ENCODE measurements at places on chromosomes 1 and 21.

DNA sequence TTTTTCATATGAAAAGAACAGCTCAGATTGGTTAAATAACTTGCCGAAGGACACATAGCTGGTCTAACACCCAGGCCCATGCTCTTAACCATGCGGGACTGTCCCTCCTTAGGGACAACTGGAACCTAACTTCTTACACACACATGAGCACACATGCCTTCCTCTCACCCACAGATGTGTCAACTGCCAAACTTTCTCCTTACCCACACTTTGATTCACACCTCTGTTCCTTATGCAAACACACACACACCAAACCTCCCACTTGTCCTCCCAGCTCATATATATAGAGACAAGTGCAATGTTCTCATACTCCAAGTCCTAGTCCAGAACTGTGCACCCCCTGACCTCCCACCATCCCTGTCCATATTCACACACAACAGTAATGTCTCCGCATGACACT, 4.3 kb downstream of the RAB25 start:
- no peak for DNase-seq

DNA sequence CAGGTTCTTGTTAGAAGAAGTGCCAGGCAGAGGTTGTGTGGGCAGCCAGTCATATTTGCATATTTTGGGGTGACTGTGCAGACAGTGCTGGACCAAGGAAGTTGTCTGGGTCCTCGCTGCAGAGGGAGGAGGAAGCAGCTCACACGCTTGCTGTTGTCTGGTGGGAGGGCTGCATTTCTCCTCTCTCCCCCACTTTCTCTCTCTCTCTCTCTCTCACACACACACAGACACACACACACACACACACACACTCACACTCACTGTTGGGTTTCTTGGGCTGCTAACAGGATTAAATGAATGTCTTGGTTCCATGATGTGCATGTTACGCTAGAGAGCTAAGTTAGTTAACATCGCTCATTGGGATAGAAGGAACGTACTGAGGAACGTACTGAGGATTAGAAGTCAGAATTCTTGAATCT, 72.9 kb downstream of the AGPAT3 start:
- DNase-seq, result peak; percentile 9

DNA sequence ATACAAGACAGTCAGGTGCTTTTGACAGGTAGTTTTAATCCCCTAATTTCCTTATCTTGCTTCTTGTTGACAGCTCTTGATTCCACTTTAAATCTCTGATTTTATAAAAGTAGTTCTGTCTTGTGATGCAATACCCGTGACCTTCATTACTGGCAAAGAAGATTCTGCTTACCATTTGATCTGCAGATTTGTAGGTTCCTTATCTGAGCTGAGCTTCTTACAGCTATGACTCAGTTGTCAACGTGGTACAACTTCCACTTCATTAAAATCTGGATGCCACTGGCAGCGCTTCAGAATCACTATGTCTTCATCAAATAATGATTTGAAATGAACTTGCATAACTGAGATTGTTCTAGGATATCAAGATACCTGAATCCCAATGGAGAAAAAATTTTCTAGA, 543.6 kb upstream of the B3GALT2 start:
- no peak for DNase-seq

GRCh38 chr21:39444421-39445180, 977 bp downstream of the LCA5L start:
- DNase-seq, result no peak

GRCh38 chr1:201556841-201557571, 18.1 kb downstream of the NAV1 start:
- no peak for DNase-seq

- DNase-seq, result no peak
These were observed 55.1 kb downstream of the HFM1 start for GRCh38 chr1:91349524-91349923.

- peak; percentile 68 for DNase-seq
These were observed 50.2 kb upstream of the TSHB start for GRCh38 chr1:114979278-114979891.

GRCh38 chr1:151356696-151357095, 9.6 kb upstream of the RFX5 start:
- DNase-seq, result no peak

- DNase-seq, result no peak
These were observed 23.1 kb downstream of the SNAP47 start for GRCh38 chr1:227758366-227758765.

- no peak for DNase-seq
These were observed 215.8 kb downstream of the TRABD2B start for GRCh38 chr1:47781171-47781959.

- no peak for DNase-seq
These were observed 83.6 kb downstream of the GRIK3 start for GRCh38 chr1:36950604-36951291.

GRCh38 chr1:22728751-22729399, 18.2 kb downstream of the EPHB2 start:
- no peak for DNase-seq

- no peak for DNase-seq
These were observed 183.2 kb downstream of the TRABD2B start for GRCh38 chr1:47813970-47814369.

GRCh38 chr1:104295511-104295910, 545.8 kb downstream of the AMY1C start:
- no peak for DNase-seq

GRCh38 chr1:6145864-6146410, 34.2 kb downstream of the CHD5 start:
- DNase-seq, result no peak

DNA sequence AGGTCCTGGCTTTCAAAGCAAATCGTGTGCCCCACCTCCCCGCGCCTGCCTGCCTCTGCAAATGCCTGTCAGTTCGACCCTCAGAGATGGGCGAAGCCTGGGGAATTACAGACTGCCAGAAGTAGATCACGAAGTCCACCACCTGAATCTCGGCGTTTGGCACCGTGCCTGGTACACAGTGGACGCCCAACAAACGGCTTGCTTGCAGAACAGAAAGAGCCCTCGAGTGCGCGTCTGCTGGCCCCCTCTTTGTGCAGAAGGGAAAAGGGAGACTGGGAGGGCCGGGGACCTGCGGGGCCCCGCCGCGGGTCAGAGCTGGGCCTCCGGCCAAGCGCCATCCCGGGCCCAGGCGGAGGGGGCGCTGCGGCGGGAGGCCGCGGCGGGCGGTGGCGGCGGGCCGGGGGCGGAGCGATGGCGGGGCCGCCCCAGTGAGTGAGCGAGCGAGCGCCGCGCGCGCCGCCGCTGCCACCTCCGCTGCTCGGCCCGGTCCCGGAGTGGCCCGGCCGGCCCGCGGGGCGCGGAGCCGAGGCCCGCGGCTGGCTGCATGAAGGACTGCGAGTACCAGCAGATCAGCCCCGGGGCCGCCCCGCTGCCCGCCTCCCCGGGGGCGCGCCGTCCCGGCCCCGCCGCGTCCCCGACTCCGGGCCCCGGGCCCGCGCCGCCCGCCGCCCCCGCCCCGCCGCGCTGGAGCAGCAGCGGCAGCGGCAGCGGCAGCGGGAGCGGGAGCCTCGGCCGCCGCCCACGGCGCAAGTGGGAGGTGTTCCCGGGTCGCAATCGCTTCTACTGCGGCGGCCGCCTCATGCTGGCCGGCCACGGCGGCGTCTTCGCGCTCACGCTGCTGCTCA, at the start of gene ZDHHC18:
Gene ZDHHC18 (plus strand): TSS at position 428 of the 845 bp plus-strand sequence. CDS start 117 bp downstream, at position 545.
- DNase-seq, result peak; percentile 74

DNA sequence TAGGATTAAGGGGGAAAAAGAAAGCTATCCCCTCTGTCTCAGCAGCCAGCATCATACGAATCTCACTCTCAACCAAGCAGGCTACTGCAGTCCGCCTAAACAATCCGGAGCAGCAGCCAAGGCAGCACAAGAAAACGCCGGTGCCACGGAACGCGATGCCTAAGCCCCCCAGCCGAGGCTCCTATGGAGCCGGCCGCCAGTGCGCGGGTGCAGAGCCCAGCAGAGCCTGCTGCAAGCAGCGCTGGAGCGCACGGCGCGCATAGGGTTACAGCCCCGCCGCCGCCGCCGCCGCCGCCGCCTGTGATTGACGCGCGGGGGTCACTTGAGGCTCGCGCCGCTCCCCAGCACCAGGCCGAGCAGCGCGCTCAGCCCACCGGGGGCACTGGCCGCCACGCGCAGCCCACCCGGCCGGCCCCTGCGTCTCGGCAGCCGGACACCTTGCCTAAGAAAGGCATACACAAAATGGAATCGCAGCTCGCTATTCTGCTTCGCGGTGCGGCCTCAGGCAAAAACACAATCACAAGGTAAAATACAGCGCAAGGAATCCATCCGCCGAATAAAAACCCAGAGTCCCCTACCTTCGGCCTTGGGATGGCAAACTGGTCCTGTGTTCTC, 780 bp downstream of the HIVEP3 start:
- peak; percentile 50 for DNase-seq

- no peak for DNase-seq
These were observed 236.0 kb upstream of the POGK start for GRCh38 chr1:166603296-166603695.

DNA sequence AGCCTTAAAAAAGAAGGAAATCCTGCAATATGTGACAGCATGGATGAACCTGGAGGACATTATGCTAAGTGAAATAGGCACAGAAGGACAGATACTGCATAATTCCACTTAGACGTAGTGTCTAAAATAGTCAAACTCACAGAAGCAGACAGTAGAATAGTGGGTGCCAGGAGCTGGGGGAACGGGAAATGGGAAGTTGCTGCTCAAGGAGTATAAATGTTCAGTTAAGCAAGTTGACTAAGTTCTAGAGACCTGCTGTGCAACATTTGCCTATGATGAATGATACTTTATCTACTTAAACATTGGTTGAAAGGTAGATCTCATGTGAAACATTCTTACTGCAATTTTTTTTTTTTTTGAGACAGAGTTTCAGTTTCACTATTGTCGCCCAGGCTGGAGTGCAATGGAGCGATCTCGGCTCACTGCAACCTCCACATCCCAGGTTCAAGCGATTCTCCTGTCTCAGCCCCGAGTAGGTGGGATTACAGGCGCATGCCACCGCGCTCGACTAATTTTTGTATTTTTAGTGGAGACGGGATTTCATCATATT, 197.8 kb downstream of the HIVEP3 start:
- no peak for DNase-seq

DNA sequence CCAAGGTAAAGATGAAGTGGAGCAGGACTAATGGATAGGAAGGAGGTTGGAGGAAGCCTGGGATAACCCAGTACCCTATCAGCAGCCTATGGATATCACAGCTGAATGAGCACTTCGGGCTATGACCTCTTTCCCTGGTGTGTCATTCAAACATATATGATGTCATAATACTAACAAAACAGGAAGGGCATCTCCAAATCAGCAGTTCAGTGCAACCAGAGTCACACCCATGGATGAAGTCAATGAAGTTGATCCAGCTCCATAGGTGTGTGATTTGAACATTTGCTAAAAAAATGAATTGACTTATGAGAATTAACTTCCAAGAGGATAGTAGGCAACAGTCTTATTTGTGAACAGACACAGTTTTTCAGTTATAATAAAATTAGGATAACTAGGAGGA, 1.7 kb upstream of the C1orf116 start:
- no peak for DNase-seq

DNA sequence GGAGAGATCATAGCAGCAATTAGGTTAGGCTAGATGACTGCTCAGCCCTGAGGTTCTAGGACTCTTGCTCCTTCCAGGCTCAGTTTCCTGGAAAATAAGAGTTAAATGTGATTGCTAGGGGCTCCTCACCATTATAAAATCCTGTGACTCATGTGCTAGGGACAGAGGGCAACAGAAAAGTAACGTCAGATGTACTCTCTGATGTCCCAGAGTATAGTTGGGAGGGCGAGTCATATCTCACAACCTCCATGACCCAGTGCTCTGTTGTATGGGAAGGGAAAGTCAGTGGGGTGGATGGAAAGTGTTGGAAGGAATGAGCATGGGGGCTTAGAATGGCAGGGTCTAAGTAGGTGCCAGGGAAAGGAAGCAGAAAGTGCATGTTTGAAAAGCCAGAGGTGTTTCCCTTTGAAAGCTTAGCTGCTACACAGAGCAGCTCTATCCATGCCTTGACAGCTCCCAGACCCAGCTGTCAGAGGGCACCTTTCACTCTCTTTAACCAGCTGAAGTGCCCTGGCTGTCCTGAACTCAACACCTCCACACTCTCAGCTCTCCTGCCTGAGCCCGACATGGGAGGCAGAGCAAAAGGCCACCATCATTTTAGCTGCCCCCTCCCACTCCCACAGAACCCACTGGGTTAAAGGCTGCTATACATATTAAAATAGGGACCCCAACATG, 11.6 kb downstream of the GJA5 start:
- DNase-seq, result no peak

- DNase-seq, result no peak
These were observed 12.3 kb upstream of the GOLT1A start for GRCh38 chr1:204225841-204226735.

- DNase-seq, result no peak
These were observed 2.2 kb upstream of the LIX1L start for GRCh38 chr1:145959957-145960467.

- no peak for DNase-seq
These were observed 23.4 kb downstream of the ARID1A start for GRCh38 chr1:26719205-26719604.

GRCh38 chr1:6500544-6501278, 9.2 kb upstream of the PLEKHG5 start:
- DNase-seq, result no peak

DNA sequence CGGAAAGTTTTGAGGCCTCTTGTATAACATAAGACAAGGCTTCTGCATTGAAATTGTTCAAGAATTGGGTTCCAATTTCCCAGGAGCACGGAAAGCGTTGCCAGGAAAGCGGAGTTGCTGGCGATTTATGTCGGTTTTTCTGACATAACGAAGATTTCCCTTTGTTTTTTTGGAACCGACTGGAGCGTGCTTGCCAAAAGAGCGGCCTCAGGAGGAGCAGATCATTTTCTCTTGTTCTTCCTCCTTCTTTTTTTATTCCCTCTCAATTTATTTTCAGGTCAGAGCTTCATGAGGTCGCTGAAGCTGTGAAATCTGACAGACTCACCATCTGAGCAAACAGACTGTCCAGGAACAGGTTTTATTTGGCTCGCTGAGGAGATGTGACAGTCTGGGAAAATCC, 275.5 kb downstream of the CAMTA1 start:
- no peak for DNase-seq

DNA sequence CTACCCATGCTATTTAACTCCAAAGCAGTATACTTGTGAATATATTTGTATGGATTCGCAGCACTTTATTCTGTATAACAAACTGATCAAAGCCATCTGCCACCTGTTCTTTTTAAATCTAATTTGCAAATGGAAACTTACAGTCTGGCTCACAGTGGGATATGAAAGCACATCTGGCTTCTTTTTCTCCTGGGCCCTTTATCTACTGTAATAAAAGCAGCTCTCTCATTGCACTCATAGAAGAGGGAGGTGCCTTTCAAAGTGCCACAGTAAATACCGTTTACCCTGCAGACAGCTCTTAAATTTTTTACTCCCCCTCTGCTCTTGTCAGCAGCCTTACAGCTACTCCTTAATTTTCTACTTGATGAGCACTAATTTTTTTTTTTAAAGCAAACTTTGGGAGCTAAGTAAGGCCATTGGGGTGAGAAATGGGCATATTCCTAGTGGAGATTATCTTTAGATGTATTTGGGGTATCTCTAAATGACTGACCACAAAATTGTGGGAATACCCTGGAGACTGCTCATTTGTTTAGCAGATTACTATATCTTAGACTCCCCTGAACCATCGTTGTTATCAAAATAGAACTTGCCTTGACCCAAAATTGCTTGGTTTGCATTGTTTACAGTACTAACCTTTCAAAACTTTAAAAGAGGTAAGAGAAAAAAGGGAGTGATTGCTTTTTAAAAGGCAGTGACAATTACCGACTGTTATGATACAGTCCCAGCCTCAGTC, 110.1 kb downstream of the VPS13D start:
- no peak for DNase-seq

- no peak for DNase-seq
These were observed 28.8 kb downstream of the TAF5L start for GRCh38 chr1:229596925-229597699.

Data from activated naive CD4-positive, alpha-beta T cell treated with Interleukin-2 at 50 U/mL for 16 hours (primary cell).